CMK (cell line): ENCODE measurements at places on chromosomes 1 and 21.

- no peak for DNase-seq
Measured at GRCh38 chr21:15732290-15732995, 2.7 kb downstream of the USP25 start.

DNA sequence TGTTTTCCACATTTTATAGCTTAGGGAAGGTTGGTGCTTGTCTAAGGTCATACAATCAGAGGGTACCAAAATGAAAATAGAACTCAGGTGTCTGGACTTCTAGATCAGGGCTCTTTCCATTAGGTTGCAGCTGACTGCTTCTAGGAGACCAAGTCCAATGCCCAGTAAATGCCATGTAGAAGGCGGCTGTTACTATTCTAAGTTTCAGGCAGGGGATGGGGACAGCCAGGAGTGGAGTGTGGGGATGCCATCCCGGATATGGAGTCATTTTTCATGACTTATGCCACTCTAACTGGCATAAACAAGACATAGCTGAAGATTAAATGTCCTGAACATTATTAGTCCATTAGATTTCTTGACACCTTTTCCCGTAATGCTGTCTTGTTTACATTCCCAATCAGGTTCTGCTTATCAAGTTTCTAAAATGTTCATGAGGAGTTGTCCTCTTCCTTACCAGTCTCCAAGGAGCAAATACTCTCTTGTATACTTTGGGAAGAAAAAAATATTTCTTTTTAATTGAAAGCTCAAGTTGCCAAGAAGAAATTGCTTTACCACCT lies 31.5 kb downstream of the XCL1 start:
- DNase-seq, result no peak

DNA sequence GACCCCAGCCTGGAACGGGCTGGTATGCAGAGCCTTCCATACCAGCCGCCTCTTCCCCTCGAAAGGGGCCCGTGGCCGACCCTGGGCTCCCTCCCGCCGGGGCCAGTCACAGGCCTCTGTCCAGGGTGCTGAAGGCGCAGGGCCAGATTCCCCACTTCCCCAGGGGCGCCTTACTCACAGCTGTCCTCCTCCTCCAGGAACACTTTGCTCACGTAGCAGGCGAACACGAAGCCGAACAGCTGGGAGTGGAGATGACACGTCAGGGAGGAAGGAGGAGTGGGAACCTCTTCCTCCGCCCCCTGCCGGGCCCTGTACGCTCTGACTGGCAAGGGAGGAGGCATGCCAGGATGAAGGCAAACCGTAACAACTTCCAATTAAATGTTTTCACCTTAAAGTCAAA lies 57.3 kb downstream of the NKAIN1 start:
- DNase-seq, result no peak

GRCh38 chr1:63199706-63200335 lies 122.5 kb upstream of the FOXD3 start:
- no peak for DNase-seq

DNA sequence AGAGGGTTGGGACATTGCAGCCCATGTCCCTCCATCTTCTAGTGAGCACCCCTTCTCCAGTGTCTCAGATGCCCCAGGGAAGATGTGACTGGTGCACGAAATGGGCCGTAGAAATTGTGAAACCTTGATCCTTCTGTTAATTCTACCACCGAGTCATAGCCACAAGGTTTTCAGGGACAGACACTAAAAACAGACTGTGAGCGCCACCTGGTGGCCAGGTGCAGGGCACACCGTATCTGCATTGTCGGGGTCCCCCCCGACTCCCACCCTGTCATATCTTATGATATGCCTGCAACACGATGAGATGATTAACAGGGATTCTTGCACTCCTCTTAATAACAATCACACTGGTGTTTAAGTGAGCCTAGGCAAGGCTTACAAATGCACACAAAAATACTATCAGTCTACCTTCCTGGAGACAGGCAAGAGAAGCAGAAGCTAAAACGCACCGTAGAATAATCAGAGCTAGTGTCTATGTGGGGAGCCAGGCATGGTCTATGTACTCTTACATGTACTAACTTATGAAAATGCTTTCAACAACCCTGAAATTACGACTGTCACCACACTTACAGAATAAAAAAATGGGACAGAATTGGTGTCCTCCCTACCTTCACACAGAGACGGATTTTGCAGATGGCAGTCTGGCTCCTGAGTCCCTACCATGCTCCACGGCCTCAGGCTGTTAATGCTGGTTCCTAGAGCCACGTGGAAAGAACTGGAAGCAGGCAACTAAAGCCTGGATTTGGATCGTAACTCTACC lies 57.9 kb downstream of the FHAD1 start:
- no peak for DNase-seq

- no peak for DNase-seq
Measured at GRCh38 chr21:38494251-38494642, 4.0 kb downstream of the ERG start.

GRCh38 chr1:94921977-94922376 lies 4.9 kb downstream of the CNN3 start:
- no peak for DNase-seq

GRCh38 chr21:18424276-18424675 lies 20.7 kb upstream of the TMPRSS15 start:
- DNase-seq, result no peak

- no peak for DNase-seq
Measured at GRCh38 chr1:94721240-94721639, 98.9 kb upstream of the SLC44A3 start.

- no peak for DNase-seq
Measured at GRCh38 chr1:186761358-186761757, 67.4 kb upstream of the PLA2G4A start.

GRCh38 chr1:96944432-96945092 lies 223.0 kb downstream of the PTBP2 start:
- no peak for DNase-seq

DNA sequence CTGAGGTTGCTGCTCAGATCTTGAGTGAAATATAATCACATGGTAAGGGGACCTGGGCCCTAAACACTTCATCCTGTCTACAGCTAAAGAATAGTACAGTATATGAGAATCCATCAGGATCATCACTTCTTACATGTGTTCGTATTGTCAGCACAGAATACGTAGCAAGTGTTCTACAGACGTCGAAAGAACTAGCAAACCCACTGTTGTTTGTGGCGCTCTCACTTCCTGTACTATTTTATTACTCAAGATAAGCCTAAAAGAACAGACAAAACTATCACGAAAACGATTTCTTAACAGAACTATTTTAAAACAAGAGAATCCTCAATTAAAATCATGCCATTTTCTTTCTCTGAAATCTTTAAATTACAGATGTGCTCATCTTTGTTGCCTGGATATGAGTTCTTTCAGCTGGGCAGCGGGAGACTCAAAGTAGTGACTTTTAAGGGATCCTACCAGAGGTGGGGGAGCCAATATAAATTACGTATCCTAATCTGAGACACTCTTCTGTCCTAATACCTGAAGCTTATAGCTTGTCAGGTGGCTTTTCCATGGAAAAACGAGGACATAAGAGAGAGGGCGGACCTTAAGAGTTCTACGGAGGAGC lies 724 bp downstream of the ST7L start:
- no peak for DNase-seq

- no peak for DNase-seq
Measured at GRCh38 chr1:114397601-114398000, 113.4 kb downstream of the TRIM33 start.

GRCh38 chr1:45796946-45797345 lies 6.5 kb upstream of the MAST2 start:
- DNase-seq, result no peak

DNA sequence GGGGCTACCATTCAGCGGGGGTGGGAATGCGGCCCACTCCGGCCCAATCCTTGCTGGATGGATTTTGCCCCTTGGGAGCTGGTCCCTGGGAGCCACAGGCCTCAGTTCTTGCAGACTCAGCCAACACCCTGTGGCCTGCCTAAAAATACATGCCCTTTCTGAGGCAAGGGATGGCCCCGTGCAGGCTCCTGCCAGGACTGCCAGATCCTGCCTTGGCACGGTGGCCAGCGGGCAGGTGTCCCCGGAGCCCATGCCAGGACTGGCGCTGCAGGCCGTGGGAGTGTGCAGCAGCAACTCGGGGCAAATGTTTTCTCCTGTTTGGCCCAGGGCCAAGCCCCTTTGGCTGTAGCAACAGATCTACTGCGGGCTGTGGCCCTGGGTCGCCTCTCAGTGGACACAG lies 1.6 kb upstream of the PANK4 start:
- no peak for DNase-seq

GRCh38 chr21:32782698-32783097 lies 11.1 kb upstream of the PAXBP1 start:
- DNase-seq, result no peak

- no peak for DNase-seq
Measured at GRCh38 chr1:116374353-116375147, 1.5 kb downstream of the ATP1A1 start.

DNA sequence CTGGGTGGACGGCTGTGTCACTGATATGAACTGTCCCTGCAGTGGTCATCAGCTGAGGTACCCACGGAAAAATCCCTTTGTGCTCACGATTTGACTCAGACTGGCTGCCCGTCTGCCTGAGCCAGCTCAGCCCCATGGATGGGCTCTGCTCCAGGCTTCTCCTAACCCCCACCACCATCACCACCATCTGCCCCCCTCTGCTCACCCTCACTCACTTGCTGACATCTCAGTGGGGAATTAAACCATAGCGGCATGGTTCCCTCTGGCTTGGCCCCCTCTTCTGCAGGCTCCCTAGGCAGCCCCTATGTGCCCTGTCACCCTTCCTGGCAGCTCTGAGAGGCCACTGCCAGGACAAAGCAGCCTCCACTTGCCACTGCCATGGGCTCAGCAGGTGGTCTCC lies 17.3 kb downstream of the SLC6A9 start:
- DNase-seq, result no peak

DNA sequence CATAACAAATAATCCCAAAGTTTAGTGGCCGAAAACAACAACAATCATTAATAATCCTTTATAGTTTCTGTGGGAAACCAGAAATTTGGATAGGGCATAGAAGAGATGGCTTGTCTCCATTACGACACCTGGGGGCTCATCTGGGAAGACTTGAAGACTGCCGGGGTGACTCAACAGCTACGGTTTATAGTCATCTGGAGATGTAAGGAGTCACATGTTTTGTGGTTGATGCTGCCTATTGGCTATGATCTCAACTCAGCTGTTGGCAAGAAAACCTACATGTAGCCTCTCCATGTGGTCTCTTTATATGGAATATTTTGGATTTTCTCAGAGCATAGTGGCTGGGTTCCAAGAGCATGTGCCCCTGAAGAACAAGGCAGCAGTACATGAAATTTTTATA lies 29.3 kb upstream of the TSPAN2 start:
- DNase-seq, result no peak

GRCh38 chr1:215083383-215083961 lies 935 bp downstream of the KCNK2 start:
- no peak for DNase-seq

- DNase-seq, result no peak
Measured at GRCh38 chr1:15693371-15693770, 9.3 kb downstream of the PLEKHM2 start.

DNA sequence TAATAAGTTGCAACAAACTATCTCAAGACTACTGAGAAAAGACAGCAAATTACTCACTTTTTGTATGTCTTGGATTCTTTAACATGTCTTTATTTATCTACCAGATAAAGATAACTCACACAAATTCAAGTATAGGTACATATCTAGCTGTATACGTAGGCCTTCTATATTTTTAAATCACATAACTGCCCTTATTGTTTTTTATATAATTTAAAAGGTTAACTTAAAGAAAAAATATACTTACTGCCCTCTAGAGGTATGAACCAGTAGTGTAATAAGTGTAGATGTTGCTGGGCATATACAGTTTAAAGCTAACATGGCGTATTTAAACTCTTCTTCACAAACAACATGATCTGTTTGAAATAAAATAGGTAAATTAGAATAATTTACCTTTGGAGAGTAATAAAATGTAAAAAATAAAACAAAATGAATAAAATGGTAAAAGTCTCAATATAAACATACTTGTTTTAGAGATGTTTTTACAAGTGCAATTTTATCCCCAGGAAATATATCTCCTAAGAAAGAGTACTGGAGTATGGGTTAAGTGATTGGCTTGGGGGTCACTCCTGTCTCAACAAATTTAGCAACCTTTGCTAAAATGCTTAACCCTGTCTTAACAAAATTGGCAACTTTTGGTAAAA lies 235.2 kb downstream of the KCNT2 start:
- peak; percentile 32 for DNase-seq

DNA sequence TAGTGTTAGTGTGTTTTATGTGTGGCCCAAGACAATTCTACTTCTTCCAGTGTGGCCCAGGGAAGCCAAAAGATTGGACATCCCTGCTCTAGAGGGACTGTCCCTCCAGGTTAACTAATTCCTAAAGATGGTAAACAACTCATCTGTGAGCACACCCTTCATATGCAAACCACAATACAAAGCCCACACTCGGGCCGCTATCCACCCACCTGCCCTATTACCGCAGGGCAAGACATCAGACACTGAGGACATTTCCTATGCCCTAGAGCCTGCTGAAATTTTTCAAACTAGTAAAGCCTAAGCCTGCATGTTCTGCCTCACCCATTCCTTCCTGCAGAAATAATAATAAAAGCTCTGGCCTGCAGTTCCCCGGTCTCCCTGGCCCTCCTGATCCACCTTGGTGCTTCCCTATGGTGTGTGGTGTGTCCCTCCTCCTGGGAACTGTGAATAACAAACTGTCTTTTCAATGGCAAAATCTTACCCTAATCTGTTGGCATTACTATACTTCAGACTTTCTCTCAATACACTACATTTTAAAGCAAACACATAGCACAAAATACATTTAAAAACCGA lies 39.3 kb upstream of the NTPCR start:
- DNase-seq, result no peak

GRCh38 chr21:44952929-44953627 lies 13.2 kb downstream of the SLX9 start:
- DNase-seq, result no peak

DNA sequence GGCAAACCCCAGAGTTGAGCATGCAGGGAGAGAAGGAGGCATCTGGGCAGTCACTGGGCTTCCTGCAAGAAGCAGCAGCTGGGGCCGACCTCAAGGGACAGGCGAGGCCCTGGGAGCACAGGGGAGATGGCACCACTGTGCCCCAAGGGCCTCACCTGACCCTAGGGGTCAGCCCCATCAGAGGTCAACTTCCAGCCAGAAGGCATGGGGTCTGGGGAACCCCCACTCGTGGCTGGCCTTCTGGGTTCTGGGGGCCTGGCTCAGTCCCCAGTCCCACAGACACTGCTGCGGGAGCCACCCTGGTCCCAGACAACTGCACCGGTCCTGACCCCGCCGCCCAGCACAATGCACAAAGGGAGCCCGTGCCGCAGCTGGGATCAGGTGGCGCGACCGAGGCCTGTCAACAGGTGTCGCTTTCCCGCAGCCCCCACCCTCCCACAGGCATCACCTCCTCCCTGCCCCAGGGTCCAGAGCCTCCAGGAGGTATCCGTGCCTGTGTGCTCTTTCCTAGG lies 6.2 kb downstream of the WNT9A start:
- DNase-seq, result no peak
